Choroid plexus epithelial cell (primary cell): ENCODE measurements at places on chromosomes 4 and X.

- no peak for DNase-seq
These were observed 56.3 kb downstream of the FHDC1 start for GRCh38 chr4:152992466-152992865.

GRCh38 chr4:177116161-177116560 lies 193.5 kb upstream of the NEIL3 start:
- DNase-seq = no peak

- peak; percentile 29 for DNase-seq
These were observed 708 bp downstream of the ARAP2 start for GRCh38 chr4:36243355-36244256.

- DNase-seq = no peak
These were observed 171.1 kb downstream of the PALLD start for GRCh38 chr4:168667921-168668320.

DNA sequence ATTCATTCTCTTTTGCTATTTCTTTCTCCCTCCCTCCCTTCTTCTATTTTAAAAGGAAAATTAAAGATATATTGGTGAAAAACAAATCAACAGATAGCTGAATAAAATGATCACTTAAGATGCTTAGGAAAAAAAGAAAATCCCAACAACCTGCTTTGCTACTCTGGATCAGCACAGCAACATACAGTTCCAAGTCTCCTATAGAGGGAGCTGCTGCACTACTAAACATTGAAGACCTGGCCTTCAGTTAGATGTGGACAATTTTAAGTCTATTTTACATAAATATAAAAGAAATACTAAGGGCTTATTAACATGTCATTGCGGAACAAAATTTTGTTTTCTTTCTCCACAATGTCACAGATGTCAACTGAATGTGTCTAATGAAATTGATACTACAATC lies 226.4 kb downstream of the MAGEB5 start:
- DNase-seq = peak; percentile 68

DNA sequence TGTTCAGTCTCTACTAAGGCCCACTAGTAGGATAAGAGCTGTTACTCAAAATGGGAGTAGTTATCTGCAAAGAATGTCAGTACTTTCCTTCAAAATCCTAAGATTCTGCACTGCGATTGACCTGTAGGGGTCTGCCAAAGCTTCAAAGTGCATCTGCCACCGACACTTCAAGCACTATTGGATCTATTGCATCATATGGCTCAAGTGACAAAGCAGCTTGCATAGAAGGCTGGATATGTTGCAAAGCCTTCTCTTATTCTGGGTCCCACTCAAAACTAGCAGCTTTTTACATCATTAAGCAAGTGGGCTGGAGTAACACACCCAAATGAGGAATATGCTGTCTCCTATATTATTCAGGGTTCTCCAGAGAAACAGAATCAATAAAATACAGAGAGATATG lies 115.4 kb upstream of the EMCN start:
- DNase-seq = no peak

DNA sequence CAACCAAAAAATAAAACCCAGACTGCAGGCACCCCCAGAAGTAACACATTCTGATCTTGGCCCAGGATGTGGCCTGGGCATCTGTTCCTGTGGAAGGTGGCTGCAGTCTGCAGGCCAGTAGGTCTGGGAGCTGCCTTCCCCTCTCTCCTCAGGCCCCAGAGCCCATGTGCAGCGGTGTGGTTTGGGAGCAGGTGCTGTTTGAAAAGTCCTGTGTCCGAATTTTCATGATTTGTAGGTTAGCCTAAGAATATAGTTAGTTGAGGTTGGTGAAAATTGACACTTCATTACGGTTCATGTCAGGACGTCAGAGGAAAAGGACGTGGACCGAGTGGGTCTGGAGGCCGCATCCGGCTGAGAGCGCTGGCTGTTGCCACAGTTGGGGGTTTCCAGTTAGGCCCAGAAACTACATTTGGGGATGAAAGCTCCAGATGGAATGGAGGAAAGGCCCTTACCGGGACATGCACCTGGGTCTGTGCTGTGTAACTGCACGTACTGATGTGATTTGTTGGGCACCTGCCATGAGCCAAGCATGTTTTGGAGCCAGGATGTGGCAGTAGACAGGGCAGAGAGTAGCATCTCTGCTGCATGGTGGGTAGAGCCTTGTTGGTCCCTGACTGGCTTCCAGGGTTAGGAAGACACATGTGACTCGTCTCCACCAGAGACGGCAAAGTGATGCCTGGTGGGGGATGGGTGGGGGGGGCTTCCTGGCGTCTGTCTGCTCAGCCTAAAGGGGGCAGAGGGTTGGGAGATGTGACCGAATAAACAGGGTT lies 21.7 kb upstream of the HGFAC start:
- DNase-seq = no peak

- DNase-seq = no peak
These were observed 2.9 kb upstream of the PTCHD1 start for GRCh38 chrX:23331701-23332100.

DNA sequence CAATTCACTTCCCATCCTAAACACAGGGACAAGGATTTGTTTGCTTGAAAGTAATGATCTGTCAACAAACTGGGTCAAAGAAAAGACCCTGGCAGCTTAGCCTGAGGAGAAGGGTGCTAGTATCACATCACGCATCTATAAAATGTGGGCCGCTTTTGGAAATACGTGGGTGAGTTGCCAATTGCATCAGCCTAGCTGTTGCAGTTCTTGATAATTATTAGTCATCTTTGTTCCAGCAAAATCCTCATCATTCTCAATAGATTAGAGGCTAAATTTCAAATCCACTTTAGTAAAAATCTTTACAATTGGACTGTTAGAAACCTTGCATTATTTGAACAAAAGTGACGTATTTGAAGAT lies 33.6 kb upstream of the TAPT1 start:
- peak; percentile 52 for DNase-seq

DNA sequence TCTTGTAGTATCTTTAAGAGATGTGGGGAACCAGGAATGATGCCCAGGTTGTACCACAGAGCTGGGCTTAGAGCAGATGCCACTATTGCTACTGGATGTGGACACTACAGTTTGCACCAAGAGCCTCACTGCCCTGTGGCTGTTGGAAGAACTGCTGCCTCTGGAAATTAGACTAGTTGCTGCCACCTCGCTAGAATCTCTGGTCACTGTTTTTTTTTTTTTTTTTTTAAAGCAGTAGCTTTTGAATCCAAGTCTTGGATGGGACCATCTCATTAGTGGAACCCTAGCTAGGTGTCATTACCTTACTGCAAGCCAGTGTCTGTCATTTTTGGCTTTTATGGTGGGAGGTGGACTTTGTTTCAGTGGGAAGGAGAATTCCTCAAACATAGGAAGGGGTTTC lies 105.5 kb downstream of the ARHGAP10 start:
- DNase-seq = peak; percentile 53

DNA sequence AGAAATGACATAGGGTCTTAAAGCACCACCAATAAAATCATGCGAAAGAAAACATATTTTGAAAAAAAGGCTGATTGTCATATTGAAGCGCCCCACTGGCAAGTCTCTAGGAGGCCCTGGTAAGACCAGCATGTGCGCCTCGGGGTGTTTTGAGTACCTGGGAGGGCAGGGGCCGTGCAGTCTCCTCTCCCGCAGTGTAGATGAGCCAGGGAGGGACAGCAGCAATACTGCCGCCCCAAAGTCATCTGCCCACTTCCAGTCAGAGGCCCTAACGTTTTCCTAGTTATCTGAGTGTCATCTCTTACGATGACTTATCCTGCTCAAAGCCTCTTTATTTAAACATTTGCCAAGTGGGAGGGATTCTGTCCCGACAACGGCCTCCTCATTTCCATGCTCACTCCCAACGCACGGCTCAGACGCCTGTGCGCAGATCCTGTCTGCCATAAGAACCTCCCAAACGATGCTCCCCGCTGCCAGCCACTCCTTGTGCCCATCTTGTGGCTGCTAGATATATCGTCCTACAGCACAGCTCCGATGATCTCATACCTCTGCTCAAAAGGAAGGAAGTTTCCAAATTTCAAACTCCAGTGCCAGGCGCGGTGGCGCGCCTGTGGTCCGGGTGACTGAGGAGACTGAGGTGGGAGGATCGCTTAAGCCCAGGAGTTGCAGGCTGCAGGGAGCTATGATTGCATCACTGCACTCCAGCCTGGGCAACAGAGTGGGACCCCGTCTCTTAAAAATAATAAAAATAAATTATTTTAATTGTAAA lies 17.2 kb upstream of the SCRG1 start:
- DNase-seq = no peak

- DNase-seq = peak; percentile 65
These were observed 113.0 kb downstream of the AMELX start for GRCh38 chrX:11406109-11406765.

DNA sequence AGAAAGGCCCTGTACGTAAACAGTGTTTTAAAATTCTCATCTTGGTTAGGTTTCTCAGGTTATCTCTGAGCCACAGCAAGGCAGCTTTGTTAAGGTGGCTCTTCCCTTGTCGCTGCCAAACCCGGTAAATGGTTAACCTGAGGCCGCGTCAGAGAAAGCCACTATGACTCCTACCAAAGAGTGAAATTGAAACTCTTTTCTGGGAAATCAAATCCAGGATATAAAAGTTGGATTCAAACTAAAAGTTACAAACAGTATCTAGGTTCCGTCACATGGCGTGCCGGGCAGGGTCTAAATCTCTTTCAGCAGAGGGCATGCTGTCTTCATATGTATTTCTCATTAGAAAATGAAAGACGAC lies 433 bp downstream of the MMAA start:
- DNase-seq = peak; percentile 50

DNA sequence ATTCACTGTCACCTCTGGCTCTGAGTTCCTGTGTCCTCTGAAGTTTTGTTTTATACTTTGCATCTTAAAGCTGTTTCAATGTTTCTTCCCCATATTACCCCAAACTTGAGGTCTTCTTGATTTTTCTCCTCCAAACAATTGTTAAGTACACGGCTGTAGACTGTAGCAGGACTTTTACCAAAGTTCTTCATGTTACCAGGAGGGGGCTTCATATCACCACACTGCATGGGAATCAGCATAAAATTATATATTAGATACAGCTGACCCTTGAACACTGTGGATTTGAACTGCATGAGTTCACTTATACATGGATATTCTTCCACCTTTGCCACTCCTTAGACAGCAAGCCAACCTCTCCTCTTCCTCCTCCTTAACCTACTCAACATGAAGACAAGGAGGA lies 56.6 kb downstream of the SPATA18 start:
- DNase-seq = peak; percentile 11

DNA sequence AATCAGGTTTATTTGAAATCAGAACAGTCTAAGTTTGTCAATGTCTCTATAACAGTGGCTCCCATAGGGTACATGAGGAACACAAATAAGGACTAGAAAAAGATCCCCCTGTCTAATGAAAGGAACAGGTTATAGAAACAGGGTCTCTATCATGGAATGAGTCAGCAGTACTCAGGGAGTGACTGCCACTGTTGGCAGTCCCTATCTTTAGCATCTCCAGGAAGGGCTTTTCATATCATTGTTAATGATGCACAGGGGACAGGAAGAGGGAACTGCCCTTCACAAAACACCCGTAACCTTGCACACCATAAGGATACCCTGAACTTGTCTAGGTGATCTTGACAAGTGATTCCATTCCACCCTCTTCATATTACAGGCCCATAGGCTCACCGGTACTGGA lies 38.5 kb upstream of the SMIM10L2A start:
- DNase-seq = no peak

GRCh38 chrX:145735036-145735435 lies 82.6 kb upstream of the SLITRK2 start:
- peak; percentile 0 for DNase-seq

DNA sequence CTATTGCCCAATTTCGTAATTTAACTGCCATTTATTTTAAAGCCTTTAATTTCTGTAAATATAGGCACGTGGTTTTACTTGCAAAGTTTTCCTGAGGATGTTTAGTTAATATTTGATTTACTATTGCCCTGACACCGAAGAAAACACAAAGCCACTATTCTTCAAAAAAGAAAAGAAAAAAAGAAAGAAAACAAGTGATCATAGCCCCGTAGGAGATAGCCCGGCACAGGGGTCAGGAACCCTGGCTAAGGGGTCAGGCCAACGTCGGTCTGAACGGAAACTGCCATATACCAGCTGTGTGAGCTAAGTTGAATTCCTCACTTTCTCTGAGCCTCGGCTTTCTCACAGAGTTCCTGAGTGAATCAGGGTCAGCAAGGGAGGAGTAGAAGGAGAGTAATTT lies 17.7 kb upstream of the LAMP2 start:
- DNase-seq = no peak

DNA sequence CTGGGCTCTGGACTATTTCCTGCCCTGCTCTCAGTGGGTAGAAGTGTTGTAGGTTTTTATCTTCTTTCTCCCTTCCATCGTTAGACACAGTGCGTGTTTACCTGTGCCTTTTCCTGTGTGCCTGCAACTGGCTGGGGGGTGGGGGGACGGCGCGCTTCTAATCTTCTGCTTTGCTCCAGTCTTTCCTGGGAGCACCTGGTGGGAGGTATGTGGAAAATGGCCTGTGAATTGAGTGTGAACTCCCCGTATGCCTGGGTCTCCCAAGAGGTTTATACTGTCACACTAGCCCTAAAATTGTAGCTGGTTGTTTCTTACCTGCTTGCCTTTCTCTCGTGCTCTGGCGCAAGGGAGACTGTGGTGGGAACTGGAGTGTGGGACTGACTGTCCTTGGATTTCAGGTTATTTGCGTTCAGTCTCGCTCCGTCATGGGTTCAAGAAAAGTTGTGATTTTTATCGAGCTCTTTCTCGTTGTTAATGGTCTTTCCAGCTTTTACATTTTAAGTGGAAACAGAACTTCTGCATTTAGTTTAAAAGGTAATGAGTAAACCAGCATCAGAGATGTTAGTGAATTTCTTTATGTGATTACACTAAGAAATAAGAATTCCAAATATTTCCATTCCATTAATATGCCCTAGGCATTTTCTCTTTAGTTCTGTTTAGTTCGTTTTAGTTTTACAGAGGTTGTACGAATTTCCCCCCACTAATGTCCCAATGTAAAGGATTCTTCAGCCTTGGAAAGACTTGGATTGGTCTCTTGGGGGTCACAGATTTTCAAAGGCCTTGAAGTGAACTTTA lies 15.3 kb downstream of the MRPL1 start:
- DNase-seq = no peak

GRCh38 chrX:51779306-51779705 lies 36.1 kb downstream of the GSPT2 start:
- peak; percentile 1 for DNase-seq

DNA sequence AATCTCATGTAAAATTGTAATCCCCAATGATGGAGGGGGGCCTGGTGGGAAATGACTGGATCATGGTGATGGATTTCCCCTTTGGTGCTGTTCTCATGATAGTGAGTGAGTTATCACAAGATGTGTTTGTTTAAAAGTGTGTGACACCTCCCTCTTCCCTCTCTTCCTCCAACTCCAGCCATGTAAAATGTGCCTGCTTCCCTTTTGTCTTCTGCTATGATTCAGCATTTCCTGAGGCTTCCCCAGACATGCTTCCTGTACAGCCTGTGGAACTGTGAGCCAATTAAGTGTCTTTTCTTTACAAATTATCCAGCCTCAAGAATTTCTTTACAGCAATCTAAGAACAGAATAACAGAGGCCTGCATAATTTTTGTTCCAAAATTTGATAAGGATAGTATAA lies 85.2 kb downstream of the ANAPC10 start:
- DNase-seq = peak; percentile 69
